ENCODE measurements at places on chromosomes 5 and 9.
A peak's percentile ranks its signal among the peaks of the same experiment; 100 is the strongest.

DNA sequence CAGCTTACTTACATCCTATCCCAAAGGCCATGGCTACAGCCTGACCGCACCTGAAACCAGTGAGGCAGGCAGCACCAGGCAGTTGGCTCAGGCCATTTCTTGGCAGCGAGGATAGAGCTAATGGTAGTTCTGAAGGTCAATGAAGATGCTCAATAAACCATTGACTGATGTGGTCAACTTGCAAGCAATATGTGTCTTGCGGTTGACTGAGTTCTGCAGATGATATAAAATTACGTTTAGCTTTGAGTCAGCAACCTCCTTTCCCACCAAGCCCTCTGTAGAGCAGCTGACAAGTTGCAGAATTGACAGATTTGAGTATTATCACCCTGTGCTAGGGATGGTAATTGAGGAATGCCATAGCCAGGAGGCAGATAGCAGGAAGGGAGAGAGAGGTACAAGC lies 189.0 kb upstream of the PUM3 start:
- no peak for DNase-seq

DNA sequence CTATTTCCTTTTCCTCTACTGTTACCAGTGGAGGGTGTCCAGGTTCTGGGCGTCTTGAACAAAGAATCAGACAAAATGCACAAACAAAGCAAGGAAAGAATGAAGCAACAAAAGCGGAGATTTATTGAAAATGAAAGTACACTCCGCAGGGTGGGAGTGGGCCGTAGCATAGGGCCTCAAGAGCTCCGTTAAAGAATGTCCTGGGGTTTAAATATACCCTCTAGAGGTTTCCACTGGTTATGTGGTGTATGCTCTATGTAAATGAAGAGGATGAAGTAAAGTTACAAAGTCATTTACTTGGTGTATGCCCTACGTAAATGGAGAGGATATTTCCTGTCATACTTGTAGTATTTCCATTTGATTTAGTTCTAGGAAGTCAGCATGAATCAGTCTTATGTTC lies 113.5 kb upstream of the MRPS30 start:
- no peak for DNase-seq

- DNase-seq: peak; percentile 40
Observed at GRCh38 chr9:124306098-124306735, 48.5 kb downstream of the NEK6 start.

DNA sequence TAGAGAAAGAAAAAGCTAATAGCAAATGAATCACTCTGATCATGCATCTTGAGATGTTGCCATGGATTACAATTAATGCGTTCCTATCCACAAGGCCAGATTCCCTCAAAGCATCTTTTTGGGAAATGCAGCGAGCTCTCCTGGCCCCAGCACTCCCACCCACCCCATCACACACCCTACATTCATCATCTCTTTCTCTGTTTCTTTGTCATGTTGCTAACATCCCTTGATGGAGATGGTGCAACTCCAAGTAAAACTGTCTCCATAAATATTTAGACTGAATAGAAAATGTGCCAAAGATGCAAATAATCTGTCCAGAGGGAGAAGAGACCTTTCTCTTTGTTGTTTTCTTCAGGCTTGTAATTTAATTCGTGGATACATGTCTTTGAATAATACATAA lies 30.8 kb upstream of the TNC start:
- DNase-seq: no peak

DNA sequence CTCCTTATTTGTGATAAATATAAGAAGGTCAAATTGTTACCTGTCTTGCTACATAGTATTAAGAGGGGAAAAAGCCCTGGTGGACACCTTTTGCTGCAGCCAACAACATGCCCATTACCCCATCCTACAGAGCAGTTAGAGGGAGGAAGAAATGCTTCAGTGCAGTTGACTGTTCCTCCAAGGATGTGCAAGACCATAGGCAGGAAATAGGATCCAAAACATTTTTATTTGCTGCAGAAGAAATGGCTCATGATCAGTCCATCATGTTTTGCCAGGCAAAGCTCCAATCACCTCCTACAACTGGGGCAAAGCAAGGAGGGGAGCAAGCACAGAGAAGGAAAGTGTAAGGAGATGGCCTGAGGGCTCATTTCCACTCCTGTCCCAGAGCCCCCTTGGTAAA lies 399.1 kb upstream of the PIK3R1 start:
- DNase-seq: no peak

DNA sequence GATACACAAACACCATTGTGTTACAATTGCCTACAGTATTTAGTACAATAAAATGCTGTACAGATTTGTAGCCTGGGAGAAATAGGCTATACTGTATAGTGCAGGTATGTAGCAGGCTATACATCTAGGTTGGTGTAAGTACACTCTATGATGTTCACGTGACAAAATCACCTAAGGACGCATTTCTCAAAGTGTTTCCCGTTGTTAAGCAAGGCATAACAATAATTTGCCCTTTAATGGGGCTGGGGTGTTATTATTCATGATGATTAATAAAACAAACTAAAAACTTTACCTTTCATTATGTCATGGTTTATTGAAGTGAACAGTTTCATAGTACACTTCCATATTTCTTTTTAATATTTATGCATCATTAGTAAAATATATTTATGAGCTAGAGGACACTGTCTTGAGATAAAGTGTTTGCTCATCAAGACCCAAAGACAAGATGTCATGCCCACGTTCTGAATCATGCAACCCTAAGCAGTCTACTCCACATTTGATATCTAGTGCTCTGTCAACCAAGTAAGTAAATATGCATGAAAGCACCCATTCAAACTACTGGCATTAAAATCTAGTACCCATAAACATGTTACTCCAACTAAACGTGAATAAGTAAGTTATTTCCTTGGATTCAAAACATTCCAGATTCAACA lies 220.5 kb downstream of the NR2F1-AS1 start:
- no peak for DNase-seq

DNA sequence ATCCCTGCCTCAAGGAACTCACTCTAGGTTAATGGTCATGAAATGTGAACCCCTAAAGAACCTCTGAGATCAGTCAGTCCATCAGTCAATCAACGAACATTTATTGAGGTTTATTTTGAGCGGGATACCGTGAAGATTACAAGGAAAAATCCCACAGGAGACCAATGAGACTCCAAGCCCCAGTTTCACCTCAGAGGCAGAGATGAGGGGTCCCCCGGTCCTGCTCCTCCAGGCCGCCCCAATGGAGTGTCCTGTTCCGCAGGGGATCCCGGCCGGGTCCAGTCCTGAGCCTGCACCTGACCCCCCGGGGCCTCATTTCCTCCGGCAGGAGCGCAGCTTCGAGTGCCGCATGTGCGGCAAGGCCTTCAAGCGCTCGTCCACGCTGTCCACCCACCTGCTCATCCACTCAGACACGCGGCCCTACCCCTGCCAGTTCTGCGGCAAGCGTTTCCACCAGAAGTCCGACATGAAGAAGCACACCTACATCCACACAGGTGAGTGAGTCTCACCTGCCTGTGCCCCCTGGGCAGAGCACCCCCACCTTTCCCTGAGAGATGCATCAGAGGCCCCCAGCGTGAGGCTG lies 11.0 kb downstream of the GFI1B start:
- DNase-seq: no peak

DNA sequence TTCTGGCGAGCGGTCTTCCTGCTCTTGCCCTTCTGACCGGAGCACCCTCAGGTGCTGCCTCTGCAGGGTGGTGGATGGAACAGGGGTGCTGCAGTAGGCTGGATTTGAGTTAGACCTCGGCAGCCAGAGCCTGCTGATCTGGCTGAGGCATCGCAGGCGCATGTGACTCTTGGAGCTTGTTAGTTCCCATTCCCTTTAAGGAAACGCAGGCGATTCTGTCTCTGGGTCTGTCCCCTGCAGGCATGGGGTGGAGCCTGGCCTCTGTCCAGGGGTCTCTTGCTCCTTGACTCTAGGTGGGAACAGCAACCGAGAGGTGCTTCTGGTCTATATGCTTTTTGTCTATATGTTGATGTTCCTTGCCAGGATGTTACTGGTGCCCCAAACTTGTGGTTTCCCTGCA lies 3.1 kb downstream of the WNK2 start:
- DNase-seq: no peak

GRCh38 chr5:154133591-154133990 lies 56.9 kb upstream of the GALNT10 start:
- no peak for DNase-seq

- no peak for DNase-seq
Observed at GRCh38 chr9:92807757-92808725, 43.4 kb upstream of the BICD2 start.

DNA sequence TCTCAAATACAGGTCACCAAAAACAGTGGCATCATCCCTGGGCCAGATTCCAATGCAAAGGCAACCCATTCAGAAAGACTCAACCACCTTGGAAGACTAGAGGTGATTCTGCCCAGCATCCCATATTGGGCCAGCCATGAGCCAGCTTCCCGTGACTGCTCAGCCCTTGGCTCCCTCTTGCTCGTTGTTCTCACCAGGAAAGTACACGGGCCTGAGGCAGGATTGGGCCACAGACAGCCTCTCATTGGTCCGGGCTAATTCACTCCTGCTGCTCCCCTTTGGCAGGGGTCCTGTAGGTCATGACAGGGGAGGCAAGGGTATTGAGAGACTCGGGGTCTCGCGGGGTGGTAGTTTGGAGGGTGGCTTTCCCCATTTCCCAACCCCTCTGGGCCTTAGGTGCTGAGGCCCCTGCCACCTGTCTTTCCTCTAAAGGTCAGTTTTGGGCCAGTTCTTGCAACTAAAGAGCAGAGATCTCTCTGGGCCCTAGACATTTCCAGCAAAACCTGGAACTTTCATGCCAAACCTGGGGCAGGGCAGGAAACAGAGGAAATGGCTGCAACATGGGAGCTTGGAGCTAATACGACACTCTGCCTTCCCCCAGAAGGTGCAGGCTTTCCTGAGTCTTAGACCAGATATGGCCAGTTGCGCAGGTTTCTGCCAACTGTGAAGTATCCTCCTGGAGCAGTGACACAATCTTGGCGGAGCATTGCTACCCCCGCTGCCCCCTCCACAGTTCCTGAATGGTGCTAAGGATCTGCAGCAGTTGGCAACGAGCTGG lies 22.0 kb upstream of the FGFR4 start:
- DNase-seq: no peak
